Activated B cell treated with CpG ODN at 0.5 μM for 24 hours (primary cell): ENCODE measurements at places on chromosomes 7 and 10.
A peak's percentile ranks its signal among the peaks of the same experiment; 100 is the strongest.

DNA sequence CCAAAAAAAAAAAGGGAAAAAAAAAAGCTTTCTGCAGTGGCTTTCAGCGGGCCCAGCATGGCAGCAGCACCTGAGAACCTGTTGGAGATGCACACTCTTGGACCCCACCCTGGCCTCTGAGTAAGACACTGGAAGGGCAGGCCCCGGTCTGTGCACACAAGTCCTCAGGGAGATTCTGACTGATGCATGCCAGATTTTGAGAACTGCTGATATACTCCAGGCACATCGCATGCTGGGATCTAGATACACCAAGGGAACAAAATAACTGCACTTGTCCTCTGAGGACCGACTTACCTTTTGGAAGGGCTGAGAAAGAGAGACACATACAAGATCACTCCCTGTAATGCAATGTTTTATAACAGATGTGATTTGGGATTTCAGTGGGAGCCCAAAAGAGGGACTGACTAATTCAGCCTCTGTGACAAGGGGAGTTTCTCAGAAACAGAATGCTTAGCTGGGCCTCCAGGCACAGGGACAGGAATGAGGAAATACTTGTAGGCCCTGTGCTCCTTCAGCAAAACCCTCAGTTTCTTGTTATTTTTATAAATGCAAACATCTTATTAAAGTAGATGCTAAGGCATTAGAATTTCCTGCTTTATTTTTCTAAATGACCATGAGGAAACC is 8.2 kb downstream of the EGFR start:
- no peaks in the 10 kb centered on the region for H3K36me3 ChIP-seq
- H3K27me3 ChIP-seq: peaks cover 17% of the 10 kb centered on the region
- H3K4me3 ChIP-seq: no peak overlapping the region
- no peak for DNase-seq

DNA sequence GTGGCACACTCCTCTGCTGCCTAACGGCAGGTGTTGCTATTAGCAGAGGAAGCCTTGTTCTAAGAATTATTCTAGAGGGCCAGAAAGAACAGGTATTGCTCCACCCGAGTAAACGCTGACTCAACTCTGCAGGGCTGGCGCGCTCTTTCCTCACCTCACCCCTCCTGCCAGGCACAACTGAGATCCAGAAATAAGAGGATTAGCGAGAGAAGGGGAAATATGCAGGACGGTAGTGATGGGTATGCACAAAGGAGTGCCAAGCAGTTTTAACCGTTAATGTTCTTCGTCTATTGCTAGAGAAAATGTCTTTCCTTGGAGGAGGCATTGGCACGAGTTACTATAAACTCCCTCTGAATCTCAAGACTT is 369 bp upstream of the SCIN start:
- no peak overlapping the region for H3K27ac ChIP-seq
- peaks cover 16% of the 10 kb centered on the region for H3K4me1 ChIP-seq
- H3K27me3 ChIP-seq: peaks cover 38% of the 10 kb centered on the region
- DNase-seq: no peak
- H3K36me3 ChIP-seq: no peaks in the 10 kb centered on the region

GRCh38 chr10:93656155-93656554 is 43.8 kb downstream of the PDE6C start:
- H3K4me3 ChIP-seq: no peak overlapping the region
- H3K27me3 ChIP-seq: no peaks in the 10 kb centered on the region
- no peak for DNase-seq
- no peak overlapping the region for H3K27ac ChIP-seq
- no peaks in the 10 kb centered on the region for H3K4me1 ChIP-seq

- H3K27me3 ChIP-seq: no peaks in the 10 kb centered on the region
- H3K36me3 ChIP-seq: no peaks in the 10 kb centered on the region
- no peak for DNase-seq
- H3K4me3 ChIP-seq: no peak overlapping the region
- H3K4me1 ChIP-seq: no peaks in the 10 kb centered on the region
- no peak overlapping the region for H3K27ac ChIP-seq
Measured at GRCh38 chr10:59079386-59080226, 96.8 kb upstream of the PHYHIPL start.

DNA sequence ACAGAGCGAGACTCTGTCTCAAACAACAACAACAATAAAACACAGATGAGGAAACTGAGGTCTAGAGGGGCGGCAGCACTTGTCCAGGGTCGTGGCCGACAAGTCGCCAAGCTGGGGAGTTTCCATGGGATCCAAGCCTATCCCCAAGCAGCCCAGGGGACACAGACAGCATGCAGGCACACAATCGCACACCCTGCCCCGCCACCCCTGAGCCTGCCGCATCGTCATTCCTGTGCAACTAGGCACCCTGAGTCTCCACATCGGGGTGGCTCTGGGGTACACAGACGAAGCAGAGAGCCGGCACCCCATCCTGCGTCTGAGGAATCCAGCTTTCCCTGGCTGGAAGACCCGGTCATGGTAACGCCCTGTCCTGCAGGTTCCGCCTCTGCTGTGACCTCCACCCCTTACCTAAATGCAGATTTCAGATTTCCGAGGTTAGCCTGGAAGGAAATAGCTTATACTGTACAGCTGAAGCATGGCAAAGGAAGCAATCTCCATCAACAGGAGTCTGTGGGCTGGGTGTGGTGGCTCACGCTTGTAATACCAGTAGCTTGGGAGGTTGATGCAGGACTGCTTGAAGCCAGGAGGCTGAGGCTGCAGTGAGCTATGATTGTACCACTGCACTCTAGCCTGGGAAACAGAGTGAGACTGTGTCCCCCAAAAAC is 136.1 kb upstream of the TNRC18 start:
- H3K27ac ChIP-seq: no peak overlapping the region
- H3K36me3 ChIP-seq: no peaks in the 10 kb centered on the region
- peak overlapping the region; percentile 87 for H3K4me3 ChIP-seq
- no peaks in the 10 kb centered on the region for H3K27me3 ChIP-seq

- no peak overlapping the region for H3K4me3 ChIP-seq
- H3K4me1 ChIP-seq: no peaks in the 10 kb centered on the region
- H3K27ac ChIP-seq: no peak overlapping the region
Measured at GRCh38 chr10:130368761-130369560, 232.8 kb downstream of the GLRX3 start.

DNA sequence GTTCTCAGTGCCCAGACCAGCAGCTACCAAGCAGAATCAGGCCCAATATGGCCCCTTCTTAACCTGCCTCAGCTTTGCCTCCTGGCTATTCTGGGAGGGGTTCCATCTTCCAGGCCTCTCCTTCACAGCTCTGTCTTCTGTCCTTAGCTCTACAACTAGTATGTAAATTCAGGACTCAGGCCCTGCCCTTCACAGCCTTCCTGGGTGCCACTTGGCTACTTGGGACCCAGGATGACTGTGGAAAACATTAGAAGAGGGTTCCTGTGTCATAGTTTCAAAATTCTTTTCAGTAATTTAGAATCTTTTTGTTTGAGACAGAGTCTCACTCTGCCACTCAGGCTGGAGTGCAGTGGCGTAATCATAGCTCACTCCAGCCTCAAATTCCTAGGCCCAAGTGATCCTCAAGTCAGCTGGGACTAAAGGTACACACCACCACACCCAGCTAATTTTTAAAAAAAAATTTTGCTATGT is 33.2 kb upstream of the PAPSS2 start:
- H3K27me3 ChIP-seq: peaks cover 8% of the 10 kb centered on the region
- H3K27ac ChIP-seq: no peak overlapping the region
- H3K4me3 ChIP-seq: no peak overlapping the region
- H3K4me1 ChIP-seq: no peaks in the 10 kb centered on the region

DNA sequence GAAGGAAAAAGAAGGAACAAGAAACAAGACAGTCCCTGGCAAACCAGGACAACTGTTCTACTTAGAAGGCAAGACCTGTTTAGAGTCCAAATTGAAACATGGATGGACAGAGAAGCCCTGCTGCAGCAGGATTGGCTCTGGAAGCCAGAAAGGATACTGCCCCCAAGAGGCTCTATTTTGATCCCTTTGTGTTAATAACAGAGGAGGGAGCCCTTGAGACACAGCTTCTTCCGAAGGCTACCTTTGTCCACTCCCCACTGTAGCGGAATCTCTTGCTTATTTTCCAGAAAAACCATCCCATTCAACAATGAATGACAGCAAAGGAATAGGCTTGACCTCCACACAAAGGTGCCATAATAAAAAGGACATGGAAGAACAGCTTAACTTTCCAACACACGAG is 120.3 kb upstream of the FOXK1 start:
- no peak overlapping the region for H3K27ac ChIP-seq
- H3K4me3 ChIP-seq: no peak overlapping the region
- H3K36me3 ChIP-seq: no peaks in the 10 kb centered on the region
- DNase-seq: no peak
- no peaks in the 10 kb centered on the region for H3K4me1 ChIP-seq

GRCh38 chr7:11858622-11859302 is 26.8 kb upstream of the THSD7A start:
- DNase-seq: no peak
- no peak overlapping the region for H3K4me3 ChIP-seq
- H3K4me1 ChIP-seq: no peaks in the 10 kb centered on the region
- no peaks in the 10 kb centered on the region for H3K27me3 ChIP-seq

DNA sequence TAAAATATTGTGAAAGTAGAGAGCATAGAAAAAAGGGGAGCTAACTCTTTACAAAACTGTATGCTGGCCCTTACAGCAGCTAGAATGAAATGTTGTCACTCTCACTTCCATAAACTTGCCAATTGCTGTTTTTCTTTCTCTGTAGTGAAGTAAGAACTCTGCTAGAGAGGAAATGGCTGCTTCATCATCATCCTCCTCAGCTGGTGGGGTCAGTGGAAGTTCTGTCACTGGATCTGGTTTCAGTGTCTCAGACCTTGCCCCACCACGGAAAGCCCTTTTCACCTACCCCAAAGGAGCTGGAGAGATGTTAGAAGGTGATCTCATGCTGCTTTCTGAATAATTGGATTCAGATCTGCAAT is 7.6 kb upstream of the ASCC1 start:
- H3K27me3 ChIP-seq: no peaks in the 10 kb centered on the region
- DNase-seq: no peak
- peak overlapping the region; percentile 59 for H3K4me3 ChIP-seq
- peaks cover 67% of the 10 kb centered on the region for H3K4me1 ChIP-seq
- peaks cover 48% of the 10 kb centered on the region for H3K36me3 ChIP-seq

DNA sequence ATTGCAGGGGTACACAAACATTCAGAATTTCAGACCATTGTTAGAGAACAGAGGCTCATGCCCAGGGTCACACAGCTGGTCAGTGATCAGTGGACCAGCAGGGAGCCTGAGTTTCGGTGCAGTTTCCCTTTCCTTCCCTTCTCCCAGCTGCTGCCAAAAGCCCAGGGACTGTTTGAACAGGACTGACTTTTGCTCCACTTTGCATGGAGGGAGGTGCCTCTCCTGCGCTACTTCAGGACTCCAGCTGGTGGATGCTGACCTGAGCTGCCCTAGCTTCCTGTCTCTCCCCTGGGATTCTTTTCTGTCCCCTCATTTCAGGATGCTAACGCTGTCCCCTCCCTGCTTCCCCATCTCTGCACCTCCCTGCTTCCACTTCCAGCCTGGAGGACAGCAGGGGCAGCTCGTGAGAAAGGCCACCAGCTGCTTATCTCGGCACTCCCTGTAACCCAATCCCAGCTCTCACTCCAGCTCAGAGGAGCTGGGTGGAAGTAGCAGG is 14.5 kb downstream of the SH2D4B start:
- H3K4me3 ChIP-seq: no peak overlapping the region
- H3K36me3 ChIP-seq: no peaks in the 10 kb centered on the region
- H3K27ac ChIP-seq: no peak overlapping the region
- H3K27me3 ChIP-seq: peaks cover 11% of the 10 kb centered on the region
- peaks cover 5% of the 10 kb centered on the region for H3K4me1 ChIP-seq

GRCh38 chr7:105297985-105298384 is 90.7 kb downstream of the SRPK2 start:
- no peak for DNase-seq
- no peaks in the 10 kb centered on the region for H3K27me3 ChIP-seq
- H3K4me3 ChIP-seq: no peak overlapping the region
- peaks cover 11% of the 10 kb centered on the region for H3K36me3 ChIP-seq
- no peak overlapping the region for H3K27ac ChIP-seq

- DNase-seq: no peak
- no peak overlapping the region for H3K27ac ChIP-seq
- H3K4me3 ChIP-seq: no peak overlapping the region
- H3K36me3 ChIP-seq: no peaks in the 10 kb centered on the region
- no peaks in the 10 kb centered on the region for H3K27me3 ChIP-seq
Measured at GRCh38 chr7:12553416-12553815, 17.1 kb upstream of the SCIN start.

DNA sequence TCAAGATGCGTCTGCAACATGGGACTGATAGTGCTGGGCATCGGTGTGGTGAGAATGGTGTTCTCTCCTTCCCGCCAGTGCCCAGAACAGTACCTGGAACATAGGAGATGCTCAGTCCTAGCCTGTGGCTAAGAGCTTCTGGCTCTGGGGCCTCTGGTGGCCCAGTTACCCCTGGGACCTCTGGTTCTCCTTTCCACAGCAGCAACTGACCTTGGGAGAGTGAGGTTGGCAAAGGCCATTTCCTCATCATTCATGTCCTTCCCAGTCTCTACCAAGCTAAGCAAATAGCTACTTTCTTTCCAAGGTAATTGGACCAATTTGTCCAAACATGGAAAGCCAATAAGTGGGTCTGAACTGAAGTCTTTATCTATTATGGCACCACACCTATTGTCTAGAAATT is 11.6 kb upstream of the GOLGA7B start:
- no peak for DNase-seq
- no peaks in the 10 kb centered on the region for H3K4me1 ChIP-seq
- H3K4me3 ChIP-seq: no peak overlapping the region
- H3K27ac ChIP-seq: no peak overlapping the region
- H3K27me3 ChIP-seq: peaks cover 11% of the 10 kb centered on the region

DNA sequence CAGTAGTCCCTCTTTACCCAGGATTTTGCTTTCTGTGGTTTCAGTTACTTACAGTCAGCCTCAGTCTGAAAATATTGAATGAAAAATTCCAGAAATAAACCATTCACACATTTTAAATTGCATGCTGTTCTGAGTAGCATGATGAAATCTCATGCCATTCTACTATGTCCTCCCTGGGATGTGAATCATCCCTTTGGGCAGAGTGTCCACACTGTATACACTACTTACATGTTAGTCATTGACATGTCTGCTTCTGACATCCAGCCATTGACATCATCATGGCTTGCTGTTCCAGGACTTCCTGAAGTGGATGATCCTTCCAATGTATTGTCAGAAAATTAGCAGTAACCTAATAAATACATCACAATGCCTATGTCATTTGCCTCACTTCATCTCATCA is 34.6 kb upstream of the MALRD1 start:
- no peak for DNase-seq
- H3K4me1 ChIP-seq: no peaks in the 10 kb centered on the region
- H3K27ac ChIP-seq: no peak overlapping the region
- H3K4me3 ChIP-seq: no peak overlapping the region

- H3K27ac ChIP-seq: no peak overlapping the region
- H3K36me3 ChIP-seq: no peaks in the 10 kb centered on the region
- H3K4me3 ChIP-seq: no peak overlapping the region
- DNase-seq: no peak
- no peaks in the 10 kb centered on the region for H3K4me1 ChIP-seq
- no peaks in the 10 kb centered on the region for H3K27me3 ChIP-seq
Measured at GRCh38 chr10:65894961-65895360, 1030.9 kb upstream of the LRRTM3 start.

DNA sequence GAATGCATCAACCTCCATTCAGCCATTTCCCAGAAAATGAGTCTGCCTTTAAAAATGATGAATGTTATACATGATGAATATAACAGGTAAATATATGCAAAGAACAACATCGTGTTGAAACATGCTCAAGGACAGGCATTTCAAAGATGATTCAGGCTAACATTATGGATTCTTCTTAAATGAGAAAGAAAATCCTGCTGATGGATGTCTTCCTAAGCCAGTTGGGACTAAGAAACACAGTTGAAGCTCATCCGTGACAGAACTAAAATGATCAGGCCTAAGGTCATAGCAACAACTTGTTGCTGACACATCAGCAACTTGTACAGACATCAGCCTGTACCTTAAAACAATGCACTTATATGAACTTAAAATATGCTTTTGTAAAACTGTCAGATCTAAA is 267.9 kb downstream of the MAGI2 start:
- no peak for DNase-seq
- no peaks in the 10 kb centered on the region for H3K27me3 ChIP-seq
- no peak overlapping the region for H3K4me3 ChIP-seq
- H3K36me3 ChIP-seq: no peaks in the 10 kb centered on the region
- no peak overlapping the region for H3K27ac ChIP-seq
